AG04449 (cell line): ENCODE measurements at places on chromosomes 2 and 18.
A peak's percentile ranks its signal among the peaks of the same experiment; 100 is the strongest.

DNA sequence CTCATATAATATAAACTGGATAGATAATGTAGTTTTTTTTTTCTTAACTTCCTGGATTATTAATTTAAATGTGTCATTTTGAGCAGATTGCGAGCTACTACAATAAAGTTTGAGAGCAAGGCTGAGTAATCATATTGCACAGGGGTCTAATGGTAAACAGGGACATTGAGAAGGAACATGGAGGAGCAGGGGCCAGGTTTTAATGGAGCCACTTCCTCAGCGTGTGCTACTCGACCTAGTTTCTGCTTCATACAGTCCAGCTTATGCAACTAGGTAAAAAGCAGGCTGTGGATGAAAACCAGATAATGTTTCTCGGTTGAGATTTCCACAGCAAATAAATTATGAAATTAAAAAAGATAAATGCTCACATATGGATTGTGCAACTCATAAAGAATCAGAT, 1915.7 kb upstream of the CELF4 start:
- DNase-seq = no peak

DNA sequence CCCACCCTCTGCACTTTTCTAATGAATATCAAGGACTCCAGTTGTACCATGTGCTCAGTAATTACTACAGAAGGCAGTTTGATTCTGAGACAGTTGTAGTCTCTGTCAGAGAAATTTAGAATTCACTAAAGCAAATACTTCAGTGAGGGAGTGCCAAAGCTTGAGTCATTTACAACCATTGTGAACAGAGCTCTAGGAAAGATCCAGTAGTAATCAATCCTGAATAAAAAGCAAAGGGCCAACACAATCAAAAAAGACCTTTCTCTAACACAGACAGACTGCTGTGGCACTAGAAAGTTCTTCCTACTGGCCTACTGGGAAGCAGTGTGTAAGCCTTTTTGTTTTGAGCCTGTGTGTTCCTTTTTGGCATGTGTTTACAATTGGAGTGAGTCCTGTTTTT, 135.6 kb upstream of the UNC80 start:
- DNase-seq = no peak

DNA sequence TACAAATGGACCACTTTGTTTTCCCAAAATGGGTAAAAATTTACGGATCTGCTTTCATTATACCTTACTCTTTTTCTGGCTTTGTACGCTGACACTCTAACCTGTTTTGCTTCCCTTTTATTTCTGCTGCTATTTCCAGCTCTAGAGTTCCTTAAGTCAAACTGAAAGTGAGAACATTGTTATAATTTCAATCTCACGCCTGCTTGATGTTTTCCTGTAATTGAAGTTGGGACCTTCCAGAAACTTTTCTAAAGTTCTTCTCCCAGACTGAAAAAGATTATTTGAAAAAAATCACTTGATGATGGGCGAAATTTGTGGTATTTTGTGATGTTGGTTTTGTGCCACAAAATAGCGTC, 1.8 kb downstream of the GLS start:
- DNase-seq = no peak

DNA sequence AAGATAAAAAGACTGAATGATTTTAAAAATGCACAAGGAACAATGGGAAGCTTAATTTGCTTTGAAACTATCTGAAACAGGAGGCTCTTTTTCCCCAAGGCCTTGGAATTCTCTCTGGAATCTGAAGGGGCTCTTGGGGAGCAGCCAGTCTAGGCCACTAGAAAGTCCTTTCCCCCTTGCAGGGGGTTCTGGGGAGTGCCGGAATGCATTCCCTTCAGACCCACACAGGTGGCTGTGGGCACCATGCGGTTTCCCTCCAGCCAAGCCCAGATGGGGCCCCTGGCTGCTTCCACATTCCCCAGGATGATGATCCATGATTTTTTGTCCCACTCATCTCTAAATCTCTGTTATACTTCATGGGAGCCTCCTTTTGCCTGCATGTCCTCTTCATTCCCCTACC, 10.7 kb downstream of the GPR45 start:
- DNase-seq = no peak

DNA sequence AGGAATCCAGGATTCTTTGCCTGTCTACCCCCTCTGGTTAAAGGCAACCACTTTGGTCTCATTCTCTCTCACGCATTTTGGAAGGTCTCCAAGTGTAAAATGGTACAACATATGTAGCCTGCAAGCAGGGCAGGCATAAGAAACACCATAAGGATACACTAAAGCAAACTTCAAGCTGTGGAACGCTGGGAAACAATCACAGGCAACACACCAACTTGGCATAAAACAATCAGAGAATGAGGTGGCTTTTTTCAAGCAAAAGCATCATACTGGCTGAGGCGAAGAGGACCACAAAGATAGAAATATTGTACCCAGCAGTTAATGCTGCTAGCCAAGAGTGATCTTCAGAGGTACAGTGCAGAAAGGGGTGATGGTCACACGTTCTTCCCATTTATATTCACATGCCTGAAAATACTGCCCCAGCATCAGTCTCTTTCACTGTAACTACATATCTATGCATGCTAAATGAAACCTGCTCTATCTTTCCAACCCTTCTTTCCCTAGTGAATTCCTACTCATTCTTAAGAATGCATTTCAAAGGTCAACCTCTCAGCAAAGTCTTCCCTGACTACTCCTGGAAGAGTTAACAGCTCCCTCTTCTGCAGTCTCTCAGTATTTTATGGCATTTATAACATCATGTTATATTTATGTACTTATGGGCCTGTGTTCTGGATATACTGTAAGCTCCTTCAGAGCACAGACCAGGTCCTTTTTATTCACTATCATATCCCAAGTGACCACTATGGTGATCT, 71.9 kb upstream of the GALNT5 start:
- peak; percentile 26 for DNase-seq

GRCh38 chr2:53913721-53914120, 54.0 kb upstream of the GPR75 start:
- DNase-seq = no peak

DNA sequence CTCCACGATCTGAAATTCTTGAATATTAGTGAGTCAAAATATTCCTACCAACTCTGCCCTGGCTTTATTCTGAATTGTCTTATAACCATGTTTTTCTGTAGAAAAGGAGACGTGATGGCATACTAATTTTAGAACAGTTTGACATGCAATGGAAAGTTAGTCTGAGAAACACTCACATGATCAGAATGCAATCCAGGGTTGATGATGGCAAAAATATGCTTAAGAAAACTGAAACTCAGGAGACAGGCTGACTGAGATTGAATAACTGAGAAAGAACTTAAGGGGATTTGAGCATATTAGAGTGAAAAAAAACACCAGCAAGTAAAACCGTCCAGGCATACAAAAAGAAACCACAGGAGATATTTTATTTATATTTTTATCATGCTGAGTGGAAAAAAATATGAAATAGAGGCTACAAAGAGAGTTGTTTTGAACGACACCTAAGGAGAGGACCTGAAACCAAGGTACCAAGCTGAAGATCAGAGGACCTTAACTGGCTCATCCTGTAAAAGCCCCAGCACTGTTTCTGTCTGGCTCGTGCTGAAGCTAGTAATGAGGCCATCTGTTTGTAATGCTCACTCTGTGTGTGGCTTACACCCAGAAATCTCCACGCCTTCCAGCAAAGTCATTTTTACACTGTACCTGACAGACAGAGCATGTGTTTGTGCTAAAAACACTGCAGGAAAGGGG, 437.2 kb upstream of the PKDCC start:
- DNase-seq = peak; percentile 77

DNA sequence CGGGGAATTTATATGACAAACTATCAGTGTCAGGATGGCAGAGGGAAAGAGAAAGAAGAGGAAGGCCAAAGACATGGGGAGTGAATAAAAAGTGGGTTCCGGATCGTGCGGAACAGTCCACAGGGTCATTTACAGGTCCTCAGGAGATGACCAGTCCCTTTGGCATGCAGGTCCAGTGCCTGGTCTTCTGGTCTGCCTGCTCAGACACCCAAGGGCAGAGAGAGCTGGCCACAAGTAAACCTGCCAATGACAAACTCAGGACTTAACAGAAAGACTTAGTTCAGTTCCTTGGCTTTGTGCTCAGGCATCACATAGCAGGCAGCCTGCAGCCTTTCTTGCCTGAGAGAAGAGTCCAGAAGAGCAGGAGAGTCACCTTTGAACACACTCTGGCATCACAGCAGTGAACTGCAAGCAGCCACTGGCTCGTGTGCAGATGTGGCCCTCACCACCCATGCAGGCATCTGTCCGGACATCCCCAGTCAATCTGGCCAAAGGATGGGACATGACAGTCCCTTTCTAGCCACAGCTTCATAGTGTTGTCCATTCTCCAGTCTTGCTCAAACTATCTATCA, 14.0 kb downstream of the TMEM127 start:
- DNase-seq = peak; percentile 74

DNA sequence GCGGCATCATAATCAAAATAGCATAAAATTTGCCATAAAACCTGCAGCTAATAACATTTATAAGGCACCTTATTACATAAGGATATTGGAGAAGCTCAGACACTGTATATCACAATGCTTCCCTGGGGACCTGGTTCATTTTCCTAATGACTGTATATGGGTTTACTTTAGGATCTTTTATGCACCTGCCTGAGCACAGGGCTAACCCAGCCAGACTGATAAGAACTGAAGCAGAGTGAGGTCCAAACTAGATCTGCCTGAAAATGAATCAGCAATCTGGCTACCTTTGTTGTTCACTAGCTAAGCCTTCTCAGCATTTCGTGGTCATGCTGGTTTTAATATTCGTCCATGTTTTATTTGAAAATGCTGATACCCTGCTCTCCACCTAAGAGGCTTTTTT, 1922.3 kb upstream of the CELF4 start:
- DNase-seq = no peak

DNA sequence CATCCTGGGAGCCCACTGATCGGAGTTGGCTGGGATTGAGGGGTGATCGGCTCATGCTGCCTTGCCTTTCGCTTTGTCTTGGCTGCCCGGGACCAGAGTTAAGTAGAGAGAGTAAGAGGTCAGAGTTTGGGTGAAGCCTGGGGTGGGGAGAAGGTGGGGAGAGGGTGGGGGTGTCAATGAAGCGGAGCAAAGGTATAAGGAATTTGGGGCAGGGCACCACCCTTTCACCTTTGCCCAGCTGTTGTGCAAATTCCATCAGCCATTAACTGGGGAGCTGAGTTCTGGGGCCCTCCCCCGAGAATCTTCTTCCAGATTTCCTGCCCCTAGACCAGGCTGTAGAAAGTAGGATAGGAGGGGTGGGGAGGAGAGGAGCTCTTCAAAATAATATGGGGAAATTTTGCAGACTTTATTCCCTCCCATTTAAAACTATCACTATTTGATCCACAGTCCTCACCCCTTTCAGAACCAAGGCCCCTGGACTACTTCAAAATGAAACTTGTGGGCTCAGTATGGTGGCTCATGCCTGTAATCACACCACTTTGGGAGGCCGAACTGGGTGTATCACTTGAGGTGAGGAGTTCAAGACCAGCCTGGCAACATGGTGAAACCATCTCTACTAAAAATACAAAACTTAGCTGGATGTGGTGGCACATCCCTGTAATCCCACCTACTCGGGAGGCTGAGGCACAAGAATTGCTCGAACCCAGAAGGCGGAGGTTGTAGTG, at the start of gene SLC23A3:
Gene SLC23A3, minus strand, starts transcription at position 100 of the 725 bp plus-strand sequence. Its CDS starts 45 bp downstream, at position 55.
- DNase-seq = no peak

DNA sequence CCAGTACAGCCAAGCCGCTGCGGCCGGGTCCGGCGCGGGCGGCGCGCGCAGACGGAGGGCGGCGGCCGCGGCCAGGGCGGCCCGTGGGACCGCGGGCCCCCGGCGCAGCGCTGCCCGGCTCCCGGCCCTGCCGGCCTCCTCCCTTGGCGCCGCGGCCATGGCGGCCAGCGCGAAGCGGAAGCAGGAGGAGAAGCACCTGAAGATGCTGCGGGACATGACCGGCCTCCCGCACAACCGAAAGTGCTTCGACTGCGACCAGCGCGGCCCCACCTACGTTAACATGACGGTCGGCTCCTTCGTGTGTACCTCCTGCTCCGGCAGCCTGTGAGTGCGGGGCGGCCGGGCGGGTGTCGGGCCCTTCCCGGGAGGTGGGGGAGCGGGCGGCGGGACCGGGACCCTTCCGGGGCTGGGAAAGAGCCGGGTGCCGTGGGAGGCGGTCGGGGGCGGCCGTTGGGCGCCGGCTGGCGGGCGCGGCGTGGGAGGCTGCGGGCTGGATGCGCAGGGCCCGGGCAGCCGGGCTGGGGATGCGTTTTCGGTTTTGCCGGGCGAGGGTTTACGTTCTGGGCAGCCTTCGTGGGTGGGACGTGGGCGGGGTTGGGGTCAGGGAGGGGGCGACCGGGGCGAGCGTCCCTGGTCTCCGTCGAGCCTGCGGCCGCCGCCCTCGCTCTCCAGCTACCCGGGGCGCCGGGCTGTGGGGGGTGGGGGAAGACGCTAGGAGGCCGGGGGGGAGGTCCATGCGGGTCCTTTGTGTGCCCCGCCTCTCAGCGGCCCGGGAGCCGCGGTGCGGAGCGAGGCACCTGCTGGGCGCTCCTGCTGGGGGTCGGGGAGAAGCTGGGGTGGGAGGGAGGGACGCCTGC, 537 bp downstream of the AGFG1 start:
- DNase-seq = no peak

DNA sequence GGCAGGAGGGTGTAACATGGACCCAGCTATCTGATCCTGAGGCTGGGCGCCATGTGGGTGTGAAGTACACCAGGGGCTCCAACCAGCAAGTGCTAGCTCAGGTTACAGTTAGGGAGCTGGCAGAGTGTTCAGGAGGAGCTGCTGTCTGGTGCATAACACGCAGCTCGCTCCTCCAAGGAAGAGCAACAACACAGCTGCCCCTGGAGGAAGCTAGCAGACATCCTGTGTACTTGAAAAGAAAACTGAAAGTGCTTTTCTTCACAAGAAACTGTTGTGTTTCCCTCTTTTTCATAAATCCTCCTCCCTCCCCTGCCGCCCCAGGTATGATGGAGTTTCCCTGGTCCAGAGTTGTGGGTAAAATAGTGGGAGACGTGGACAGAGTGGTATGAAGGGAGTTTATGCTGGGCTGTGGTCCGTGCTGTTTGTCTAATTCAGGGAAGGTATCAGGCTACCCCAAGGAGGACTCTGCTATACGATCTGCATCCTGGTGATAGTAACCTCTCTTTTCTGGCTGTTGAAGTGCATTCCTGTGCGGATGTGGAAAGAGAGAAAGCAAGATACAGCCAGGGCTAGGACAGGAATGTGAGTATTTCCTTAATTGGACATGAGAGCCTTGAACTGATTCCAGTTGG, 6.1 kb upstream of the LBH start:
- peak; percentile 65 for DNase-seq
